NCI-H1436 treated with DMSO at 0.1 percent for 48 hours (cell line): ENCODE measurements at places on chromosomes 7 and 10.

DNA sequence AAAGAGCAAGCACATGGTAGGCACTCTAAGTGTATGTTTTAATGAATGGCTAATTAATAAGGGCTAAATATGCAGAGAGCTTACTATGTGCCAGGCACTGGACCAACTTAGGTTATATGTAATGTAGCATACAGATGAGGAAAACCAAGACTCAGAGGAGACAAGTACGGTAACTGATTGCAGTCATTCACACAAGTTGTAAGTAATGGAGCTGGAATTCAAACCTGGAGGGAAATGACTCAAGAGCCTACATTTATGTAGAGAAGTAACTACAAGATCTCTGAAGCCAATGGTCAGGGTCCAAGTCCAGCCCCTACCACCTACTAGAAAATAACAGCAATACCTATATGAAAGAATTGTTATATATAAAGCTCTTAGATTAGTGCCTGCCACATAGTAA lies 97.3 kb upstream of the KCNIP2 start:
- DNase-seq = no peak

GRCh38 chr10:119535305-119535704 lies 7.2 kb downstream of the RGS10 start:
- no peak for DNase-seq

GRCh38 chr10:98458809-98459784 lies 12.4 kb upstream of the HPS1 start:
- no peak for DNase-seq

GRCh38 chr10:70222340-70222794 lies 10.9 kb downstream of the PPA1 start:
- no peak for DNase-seq

GRCh38 chr7:106287786-106288185 lies 3.0 kb upstream of the NAMPT start:
- DNase-seq = no peak

DNA sequence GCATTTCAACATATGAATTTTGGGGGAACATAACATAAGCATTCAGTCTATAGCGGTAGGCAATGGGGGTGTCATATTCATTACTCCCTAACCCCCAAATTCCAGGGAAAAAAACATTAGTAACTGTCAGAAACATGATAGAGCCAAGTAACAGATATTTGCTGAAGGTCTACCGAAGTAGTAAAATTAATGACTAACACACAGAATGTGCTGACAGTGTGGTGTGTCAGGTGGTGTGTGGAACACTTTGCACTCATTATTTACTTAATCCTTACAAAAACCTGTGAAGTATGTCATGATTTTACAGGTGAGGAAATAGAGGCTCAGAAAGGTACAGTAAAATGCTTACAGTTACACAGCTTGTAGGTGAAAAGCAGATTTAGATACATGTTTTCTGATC lies 85.4 kb upstream of the RHOBTB1 start:
- no peak for DNase-seq

- DNase-seq = no peak
Observed at GRCh38 chr7:13288516-13288915, 601.1 kb downstream of the ARL4A start.

GRCh38 chr10:44046605-44047004 lies 338.3 kb downstream of the CXCL12 start:
- no peak for DNase-seq

GRCh38 chr7:108149908-108150307 lies 19.7 kb upstream of the LAMB4 start:
- no peak for DNase-seq

- DNase-seq = no peak
Observed at GRCh38 chr10:47413531-47414226, 29.6 kb upstream of the ZNF488 start.

DNA sequence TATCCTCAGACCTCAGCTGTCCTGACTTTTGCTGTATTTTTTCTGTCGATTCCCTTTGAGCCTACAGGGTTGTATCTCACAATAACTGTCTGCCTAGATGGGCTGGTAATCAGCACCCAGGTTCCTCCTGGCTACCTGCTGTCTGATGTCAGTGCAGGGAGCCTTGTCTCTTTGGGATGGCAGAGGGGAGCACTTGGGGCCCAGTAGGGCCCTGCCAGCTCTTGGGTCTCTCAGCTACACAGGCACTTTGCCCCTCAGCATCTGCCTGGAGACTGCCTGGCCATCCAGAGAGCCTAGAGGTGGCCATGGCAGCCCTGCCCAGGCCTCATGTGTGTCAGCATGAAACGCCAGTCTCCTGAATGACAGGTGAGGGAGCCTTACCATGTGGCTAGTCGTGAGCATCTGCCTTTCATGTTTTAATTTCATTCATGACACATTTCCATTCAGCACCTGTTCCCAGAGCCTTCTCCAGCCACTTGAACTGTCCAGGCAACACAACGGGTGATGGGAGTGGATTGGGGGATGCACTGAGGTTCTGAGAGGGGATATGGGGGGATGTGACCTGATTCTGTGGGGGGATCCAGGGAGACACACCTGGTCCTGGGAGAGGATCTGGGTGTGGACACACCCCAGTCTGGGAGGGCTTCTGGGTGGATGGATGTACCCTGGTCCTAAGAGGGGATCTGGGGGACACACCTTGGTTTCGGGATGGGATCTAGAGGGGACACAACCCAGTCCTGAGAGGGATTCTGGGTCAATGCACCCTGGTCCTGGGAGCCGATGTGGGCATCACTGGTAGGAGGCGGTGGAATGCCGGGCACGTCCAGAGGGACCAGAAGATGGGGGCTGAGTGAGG lies 21.9 kb downstream of the ADCY1 start:
- DNase-seq = no peak

DNA sequence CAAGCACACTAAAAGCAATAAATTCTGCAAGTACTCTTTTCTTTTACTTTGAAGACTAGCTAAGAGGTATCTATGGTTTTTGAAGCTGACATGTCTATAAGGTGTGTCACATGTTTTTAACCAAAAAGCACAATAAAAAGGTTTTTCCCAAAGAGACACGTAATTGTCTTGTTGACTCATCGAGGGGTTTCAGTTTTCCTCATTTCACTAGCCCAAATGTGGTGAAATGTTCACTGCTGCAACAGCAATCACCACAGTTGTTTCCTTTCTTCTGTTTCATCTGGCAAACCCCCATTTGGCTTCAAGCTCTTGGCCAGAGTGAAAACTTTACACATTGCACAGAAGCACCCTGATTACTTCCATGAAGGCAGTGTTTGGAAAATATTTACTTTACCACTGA lies 3.8 kb upstream of the HOXA4 start:
- no peak for DNase-seq

- DNase-seq = no peak
Observed at GRCh38 chr7:131106681-131107336, 220.9 kb upstream of the MKLN1 start.

GRCh38 chr7:89123871-89124270 lies 328.3 kb upstream of the TEX47 start:
- DNase-seq = no peak

DNA sequence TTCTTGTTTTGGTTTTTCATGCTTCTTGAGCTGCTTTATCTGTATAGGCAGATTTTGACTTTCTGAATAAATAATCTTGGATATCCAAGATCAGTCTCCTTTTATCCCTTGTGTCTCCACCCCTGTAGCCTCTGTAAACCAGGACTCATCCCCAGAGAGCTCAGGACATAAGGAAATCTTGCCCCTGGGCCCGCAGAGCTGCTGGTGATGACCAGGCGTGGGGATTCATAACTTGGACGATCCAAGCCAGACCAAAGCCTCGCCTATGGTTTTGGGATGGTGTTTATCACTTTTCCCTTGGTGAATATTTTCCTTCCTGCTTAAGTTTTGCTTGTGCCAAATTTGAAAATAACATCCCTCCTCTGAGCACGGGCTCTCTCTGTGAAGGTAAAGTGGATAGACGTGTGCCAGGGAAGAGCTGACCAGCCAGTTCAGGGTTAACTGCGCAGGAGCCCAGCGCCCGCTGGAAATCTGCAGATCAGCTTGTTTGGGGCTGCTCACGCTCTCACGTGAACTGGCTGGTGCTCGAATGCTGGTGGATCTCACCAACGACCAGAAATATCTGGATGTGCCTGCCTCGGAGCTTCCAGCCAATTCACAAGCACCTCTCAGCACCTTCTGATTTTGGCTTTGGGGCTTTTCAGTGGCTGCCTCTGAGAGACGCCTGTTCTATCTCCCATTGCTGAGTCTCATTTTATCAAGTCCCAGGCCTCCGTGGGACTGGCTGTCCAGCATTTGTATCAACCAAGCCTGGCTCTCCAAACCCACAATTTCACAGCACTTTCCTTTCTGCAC lies 132.1 kb upstream of the BTBD16 start:
- DNase-seq = no peak

DNA sequence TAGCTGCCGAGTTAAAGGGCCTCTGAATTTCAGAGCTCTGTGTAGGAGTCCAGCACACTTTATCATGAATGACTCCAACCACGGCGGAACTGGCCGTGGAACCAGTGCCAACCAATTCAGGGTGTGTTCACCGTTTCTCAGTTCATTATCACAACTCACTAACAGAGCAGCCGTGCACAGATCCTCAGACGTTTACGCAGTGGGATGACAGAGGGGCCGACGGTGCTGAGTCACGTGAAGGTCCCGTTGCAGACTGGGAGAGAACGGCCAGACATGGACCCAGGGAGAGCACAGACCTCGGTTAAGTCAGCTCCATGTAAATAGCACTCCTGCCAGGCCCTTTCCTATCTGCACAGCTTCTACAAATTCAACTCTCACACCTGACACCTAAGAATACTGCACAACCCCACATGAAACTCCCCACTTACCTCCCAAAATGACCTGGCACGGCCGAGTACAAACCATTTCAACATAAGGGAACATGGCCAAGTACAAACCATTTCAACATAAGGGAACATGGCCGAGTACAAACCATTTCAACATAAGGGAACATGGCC lies 95.5 kb downstream of the DIP2C start:
- DNase-seq = no peak

GRCh38 chr7:121824276-121824675 lies 48.7 kb upstream of the PTPRZ1 start:
- DNase-seq = no peak

DNA sequence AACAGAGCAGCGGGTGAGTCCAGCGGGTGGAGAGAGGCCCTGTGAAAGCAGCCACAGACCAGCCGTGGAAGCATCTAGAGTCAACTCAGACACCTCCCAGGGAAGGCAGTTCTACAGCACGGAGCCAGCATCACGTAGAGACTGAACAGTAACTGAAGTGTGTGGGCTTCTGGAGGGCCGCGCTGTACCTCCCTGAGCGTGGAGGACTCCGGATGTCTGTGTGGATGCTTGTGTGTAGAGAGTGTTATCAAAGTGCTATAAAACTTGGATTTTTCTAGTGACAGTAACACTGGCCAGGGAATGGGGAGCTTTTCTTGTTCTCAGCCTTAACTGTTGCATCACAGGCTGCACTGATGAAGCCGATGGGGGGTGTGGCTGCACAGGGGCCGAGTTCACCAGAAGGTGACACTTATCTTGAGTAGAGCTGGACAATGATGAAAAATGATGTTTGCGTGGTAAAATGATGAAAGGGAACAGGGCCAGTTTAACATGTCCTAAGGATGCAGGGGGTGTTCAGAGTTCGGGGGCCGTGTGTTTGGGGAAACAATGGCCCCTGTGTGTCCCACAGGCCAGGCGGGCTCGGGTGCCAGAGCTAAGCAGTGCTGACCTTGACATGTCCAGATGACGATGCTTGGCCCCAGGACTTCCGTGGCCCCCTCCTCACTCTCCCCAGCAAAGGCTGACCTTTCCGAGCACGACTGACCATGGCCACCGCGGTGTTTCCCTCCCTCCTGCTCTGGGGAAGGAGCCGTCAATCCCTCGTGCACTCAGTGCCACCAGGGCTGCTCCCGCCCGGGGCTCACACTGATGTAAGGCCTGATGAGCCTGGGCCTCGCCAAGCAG lies 21.9 kb downstream of the MNX1 start:
- no peak for DNase-seq

DNA sequence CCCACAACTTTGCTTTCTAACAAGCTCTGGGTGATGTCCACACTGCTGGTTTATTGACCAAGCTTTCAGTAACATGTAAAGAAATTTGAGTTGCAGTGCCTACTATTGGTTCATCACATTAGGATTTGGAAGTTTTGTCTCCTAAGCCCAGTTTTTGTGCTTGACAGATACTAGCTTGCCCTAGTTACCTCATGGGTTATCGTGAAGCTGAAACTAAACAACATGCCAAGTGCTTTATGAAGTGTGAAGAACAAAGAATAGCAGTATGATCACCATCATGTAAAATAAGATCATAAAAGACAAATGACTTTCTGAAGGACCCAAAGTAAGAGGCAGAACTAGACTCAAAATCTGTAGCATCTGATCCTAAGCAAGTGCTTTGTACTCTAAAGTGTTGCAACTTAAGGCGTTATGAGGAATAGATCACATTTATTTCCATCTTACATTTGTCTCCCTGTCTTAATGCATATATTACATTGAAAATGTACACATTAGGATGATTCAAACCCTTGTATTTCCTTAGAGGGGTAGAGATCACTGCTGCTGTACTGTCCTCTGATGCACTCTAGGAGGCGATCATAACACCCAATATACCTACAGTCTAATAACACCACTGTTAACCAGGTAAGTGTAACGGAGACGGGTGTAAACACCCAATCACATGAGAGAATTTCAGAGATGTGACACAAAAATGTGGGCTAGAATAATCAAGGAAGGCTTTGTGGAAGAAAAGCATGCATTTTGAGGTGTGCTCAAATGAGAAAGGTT lies 71.3 kb downstream of the NRCAM start:
- no peak for DNase-seq

DNA sequence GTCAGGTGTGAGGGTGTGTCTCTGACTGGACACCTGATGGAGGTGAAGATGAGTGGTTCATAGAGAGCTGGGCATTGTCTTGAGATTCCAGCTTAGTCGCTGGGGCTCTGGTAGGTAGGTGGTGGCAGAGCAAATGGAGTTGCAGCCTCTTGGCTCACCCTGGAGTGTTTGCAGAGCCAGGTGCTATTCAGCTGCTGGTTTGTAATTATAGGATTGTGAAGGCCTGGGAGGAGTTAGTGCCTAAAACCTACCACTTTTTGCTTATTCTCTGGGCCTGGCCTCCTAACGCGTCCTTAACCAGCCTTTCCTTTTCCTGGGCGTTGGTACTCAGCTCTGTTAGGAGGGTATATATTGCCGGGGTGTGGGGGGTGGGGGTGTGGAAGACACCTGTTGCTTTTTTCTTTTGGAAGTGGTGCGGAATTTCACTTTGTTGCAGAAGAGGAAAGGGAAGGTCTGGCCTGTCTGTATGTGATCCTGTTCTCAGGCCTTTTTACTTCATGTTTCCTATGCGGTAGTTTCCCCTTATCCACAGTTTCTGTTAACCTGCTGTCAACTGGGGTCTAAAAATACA lies 3.2 kb downstream of the PPRC1 start:
- DNase-seq = peak; percentile 50

GRCh38 chr7:3916146-3916545 lies 615.1 kb downstream of the SDK1 start:
- no peak for DNase-seq

GRCh38 chr7:44706788-44707557 lies 41.7 kb upstream of the ZMIZ2 start:
- DNase-seq = no peak

- DNase-seq = no peak
Observed at GRCh38 chr10:54063514-54063913, 737.5 kb downstream of the PCDH15 start.
